WTC11 (cell line): ENCODE measurements at places on chromosomes 11 and 22. TPM values are rescaled to one million over a fixed set of nuclear protein-coding genes. Genes with fewer than 3 reads are reported as not detected.

The KCNJ1 gene
- 0.07 to 0.24 TPM (median 0.16 TPM) in 3 replicates for total RNA-seq

The TEX12 gene
- total RNA-seq, result not detected in 3 replicates

DNA sequence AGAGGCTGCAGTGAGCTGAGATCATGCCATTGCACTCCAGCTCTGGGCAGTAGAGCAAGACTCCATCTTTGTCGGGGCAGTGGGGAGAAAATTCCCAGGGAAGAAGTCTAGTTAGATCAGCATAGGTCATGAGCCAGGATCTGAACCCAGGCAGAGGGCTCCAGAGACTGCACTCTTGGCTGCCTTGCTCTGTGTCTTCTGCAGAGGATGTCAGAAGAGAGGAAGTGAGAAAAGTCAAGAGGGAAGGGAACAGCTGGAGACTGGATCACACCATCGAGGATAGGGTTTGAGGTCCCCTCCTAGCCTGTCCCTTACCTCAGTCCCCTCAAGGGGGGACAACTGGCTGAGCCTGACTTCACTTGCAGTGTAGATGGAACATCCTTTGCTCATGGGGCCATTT, 5.8 kb downstream of the MYOD1 start:
- peaks cover 4% of the 10 kb centered on the region; the same call in 1 of the 2 replicates for H3K4me1 ChIP-seq
- DNase-seq, result no peak

- H3K4me3 ChIP-seq, result no peak overlapping the region
- no peaks in the 10 kb centered on the region for H3K4me1 ChIP-seq
- no peak overlapping the region for H3K27ac ChIP-seq
- DNase-seq, result no peak
These were observed 11.5 kb downstream of the RIC8A start for GRCh38 chr11:218815-219593.

DNA sequence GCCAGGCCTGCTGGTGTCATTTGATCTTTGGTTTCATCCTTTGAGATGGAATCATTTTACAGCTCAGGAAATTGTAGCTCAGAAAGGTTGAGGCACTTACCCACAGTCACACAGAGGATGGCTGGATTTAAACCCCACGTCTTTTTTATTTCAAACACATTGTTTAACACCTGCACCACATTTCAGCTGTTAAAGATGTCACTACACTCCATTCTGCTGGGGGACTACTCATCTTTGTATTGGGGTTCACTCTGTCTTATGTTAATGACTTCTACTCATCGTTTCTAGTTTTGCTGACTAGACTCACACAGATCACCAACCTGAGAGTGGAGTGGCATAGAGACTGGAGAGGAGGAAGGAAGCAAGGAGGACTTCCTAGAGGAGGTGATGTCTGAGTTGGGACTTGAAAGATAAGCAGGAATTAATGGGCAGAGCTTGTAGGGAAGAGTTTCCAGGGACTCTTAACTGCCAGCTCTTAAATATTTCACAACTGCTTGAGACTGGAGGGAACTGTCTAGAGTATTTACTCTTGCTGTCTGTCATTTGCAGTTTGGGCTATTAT, 80.0 kb downstream of the TP53I11 start:
- H3K27me3 ChIP-seq, result peaks cover 2% of the 10 kb centered on the region; the same call in 1 of the 2 replicates
- H3K36me3 ChIP-seq, result no peaks in the 10 kb centered on the region
- no peak overlapping the region for H3K4me3 ChIP-seq
- no peak overlapping the region for H3K27ac ChIP-seq

GRCh38 chr22:24503843-24504338, 8.8 kb downstream of the UPB1 start:
- no peaks in the 10 kb centered on the region; the same call in none of the 2 replicates for H3K27me3 ChIP-seq
- no peaks in the 10 kb centered on the region for H3K36me3 ChIP-seq
- H3K4me3 ChIP-seq, result no peak overlapping the region
- no peak overlapping the region for H3K27ac ChIP-seq
- peaks cover 26% of the 10 kb centered on the region for H3K4me1 ChIP-seq

The APOBEC3H gene
- 0.42 to 0.80 TPM (median 0.66 TPM) in 3 replicates for total RNA-seq

- H3K4me1 ChIP-seq, result no peaks in the 10 kb centered on the region
- H3K4me3 ChIP-seq, result no peak overlapping the region
- DNase-seq, result no peak
- H3K27me3 ChIP-seq, result no peaks in the 10 kb centered on the region; the same call in 1 of the 2 replicates
- H3K36me3 ChIP-seq, result no peaks in the 10 kb centered on the region
These were observed 227.3 kb upstream of the ARHGAP42 start for GRCh38 chr11:100459811-100460210.

The C11orf16 gene
- total RNA-seq, result 0.11 to 0.42 TPM in 2 of 3 replicates, not detected in the other

DNA sequence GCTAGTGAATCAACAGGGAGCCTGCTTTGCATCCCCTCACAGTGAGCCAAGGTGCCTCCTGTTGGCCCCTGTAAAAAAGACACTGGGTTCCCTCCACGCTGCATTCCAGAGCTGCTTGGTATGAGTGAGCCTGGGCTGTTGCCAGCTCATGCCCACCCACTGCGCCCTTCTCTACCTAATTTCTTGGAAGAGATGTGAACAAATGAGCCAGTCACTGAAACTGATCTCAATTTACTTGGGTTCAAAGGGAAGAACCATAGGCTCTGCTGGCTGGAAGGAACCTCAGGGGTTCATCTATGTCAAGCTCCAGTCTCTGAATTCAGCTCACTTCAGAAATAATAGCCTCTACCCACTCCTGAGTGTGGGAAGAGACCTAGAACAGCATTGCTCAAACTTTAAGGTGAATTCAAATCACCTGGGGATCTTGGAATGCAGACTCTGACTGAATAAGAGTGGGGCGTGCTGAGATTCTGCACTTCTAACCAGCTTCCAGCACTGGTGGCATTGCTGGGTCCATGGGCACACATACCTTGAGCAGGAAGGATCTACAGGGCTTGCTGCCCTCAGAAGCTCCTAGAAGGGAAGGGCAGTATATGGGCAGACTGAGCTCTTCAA, 5.4 kb upstream of the TMPRSS4 start:
- DNase-seq, result no peak
- no peaks in the 10 kb centered on the region for H3K27me3 ChIP-seq
- no peaks in the 10 kb centered on the region for H3K36me3 ChIP-seq
- peaks cover 10% of the 10 kb centered on the region for H3K4me1 ChIP-seq
- H3K27ac ChIP-seq, result no peak overlapping the region

DNA sequence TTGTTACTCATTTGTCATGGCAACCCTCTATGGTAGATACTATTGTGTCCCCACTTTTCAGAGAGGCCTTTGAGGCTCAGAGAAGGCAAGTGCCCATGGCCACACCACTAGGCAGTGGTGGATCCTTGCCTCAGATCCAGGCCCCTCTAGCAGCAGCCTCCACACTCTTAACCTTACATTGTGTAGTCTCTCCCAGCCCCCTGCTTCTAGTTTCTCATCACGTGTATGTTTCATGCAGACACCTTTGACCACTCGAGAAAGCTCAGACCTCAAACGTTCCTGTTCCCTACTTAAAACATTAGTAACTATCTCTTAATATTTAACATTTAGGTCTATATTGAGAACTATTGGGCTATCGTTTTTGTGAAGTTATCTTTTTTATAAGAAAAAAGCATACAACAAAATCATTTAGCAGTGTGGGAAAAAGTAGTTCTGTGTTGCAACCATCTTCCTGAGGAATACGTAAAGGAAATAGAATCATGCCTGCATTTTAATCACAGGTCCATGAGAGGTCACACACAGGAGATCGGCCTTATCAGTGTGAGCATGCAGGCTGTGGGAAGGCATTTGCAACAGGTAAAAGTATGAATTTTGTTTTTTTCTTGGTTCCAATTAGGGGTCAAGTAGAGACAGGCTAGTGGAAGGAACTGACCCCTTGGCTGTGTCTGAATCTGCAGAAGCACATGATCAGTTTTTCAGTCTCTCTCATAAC, 35.1 kb downstream of the ZNF143 start:
- DNase-seq, result no peak
- H3K4me1 ChIP-seq, result no peaks in the 10 kb centered on the region
- H3K27me3 ChIP-seq, result no peaks in the 10 kb centered on the region

- H3K27me3 ChIP-seq, result peaks cover 9% of the 10 kb centered on the region
- peaks cover 60% of the 10 kb centered on the region for H3K4me1 ChIP-seq
- DNase-seq, result no peak
- no peak overlapping the region for H3K4me3 ChIP-seq
- H3K27ac ChIP-seq, result peak overlapping the region; percentile 69
- peaks cover 7% of the 10 kb centered on the region for H3K36me3 ChIP-seq
These were observed 17.5 kb downstream of the MN1 start for GRCh38 chr22:27784120-27784475.

- 0 out of 2 replicates have a peak, but pooled peaks cover 3% of the 10 kb centered on the region for H3K36me3 ChIP-seq
- H3K4me1 ChIP-seq, result peaks cover 13% of the 10 kb centered on the region
- DNase-seq, result no peak
- H3K4me3 ChIP-seq, result no peak overlapping the region
- H3K27ac ChIP-seq, result no peak overlapping the region
These were observed 68.4 kb downstream of the CACNA1I start for GRCh38 chr22:39638958-39639357.

DNA sequence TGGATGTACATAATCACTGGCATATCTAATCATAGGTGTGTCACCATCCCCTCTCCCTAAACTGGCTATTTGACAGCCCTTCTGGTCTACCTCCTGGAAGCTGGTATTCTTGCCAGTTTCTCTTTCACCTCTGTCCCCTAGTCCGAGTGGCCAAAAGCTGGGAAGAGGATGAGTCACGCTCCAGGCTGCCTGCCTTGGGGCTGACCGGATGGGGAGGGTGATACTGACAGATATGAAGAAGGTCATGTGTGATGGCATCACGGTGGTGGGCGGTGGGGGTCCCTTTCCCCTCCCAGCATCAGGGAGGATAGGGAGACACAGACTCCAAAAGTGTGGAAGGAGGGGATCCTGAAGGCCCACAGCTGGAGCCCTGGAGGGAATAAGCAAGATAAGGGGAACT, 4.8 kb downstream of the OAF start:
- peaks cover 85% of the 10 kb centered on the region for H3K27me3 ChIP-seq
- peaks cover 26% of the 10 kb centered on the region for H3K4me1 ChIP-seq
- H3K36me3 ChIP-seq, result no peaks in the 10 kb centered on the region
- H3K27ac ChIP-seq, result no peak overlapping the region
- DNase-seq, result no peak

- DNase-seq, result no peak
- no peaks in the 10 kb centered on the region for H3K27me3 ChIP-seq
- H3K4me1 ChIP-seq, result peaks cover 17% of the 10 kb centered on the region
- H3K36me3 ChIP-seq, result no peaks in the 10 kb centered on the region
- H3K4me3 ChIP-seq, result no peak overlapping the region
These were observed 42.7 kb downstream of the SIK2 start for GRCh38 chr11:111644922-111645321.

DNA sequence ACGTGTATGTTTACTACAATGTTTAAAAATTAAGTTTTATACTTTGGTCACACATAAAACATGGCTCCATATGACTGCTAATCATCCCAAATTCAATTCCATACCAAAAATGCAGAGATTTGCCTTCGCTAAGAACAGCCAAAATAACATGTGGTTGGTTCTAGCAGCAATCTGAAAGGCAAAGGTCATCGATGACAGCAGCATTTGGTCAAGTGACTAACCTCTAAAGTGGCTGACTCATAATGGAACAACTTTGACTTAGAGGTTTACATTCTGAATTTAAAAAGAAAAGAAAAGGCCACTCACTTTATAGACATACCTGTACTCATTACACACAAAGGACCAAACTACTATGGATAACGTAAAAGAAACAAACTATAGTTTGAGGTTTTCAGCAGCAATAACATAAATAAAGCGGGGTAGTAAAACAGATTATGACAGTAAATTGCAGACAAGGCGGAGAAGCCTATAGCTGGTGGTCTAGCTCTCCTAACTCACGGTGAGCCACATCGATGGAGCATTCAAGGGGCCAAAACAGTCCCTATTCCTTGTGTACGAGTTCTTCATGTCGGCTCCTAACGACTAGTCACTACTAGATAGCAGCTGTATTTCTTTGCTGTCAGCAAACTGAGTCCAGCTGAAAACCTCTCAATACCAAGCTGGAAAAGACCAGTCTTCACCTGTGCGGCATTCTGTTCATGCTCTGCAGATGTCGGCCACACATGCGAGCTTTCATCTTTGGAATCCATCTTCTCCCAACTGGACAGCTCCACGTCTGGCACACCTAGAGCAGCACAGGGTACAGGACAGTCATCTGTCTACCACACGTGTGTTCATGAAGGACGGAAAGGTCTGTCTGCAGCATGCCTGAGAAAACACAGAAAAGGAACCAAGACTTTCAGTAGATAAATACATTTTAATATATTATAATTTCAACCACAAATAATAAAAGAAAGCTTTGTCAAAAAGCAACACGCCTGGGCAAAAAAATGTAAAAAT, 42.1 kb downstream of the PRDM10 start:
- H3K36me3 ChIP-seq, result peaks cover 23% of the 10 kb centered on the region
- no peak for DNase-seq
- H3K4me3 ChIP-seq, result no peak overlapping the region
- H3K4me1 ChIP-seq, result no peaks in the 10 kb centered on the region
- no peak overlapping the region for H3K27ac ChIP-seq
- no peaks in the 10 kb centered on the region for H3K27me3 ChIP-seq

The P2RX6 gene
- 0.13 to 0.69 TPM (median 0.30 TPM) in 3 replicates for total RNA-seq

The ZNF70 gene
- 3.3 to 3.6 TPM (median 3.3 TPM) in 3 replicates for total RNA-seq

GRCh38 chr11:64803846-64804345, 882 bp upstream of the MAP4K2 start:
- H3K4me1 ChIP-seq, result peaks cover 11% of the 10 kb centered on the region
- peak; percentile 47 for DNase-seq

DNA sequence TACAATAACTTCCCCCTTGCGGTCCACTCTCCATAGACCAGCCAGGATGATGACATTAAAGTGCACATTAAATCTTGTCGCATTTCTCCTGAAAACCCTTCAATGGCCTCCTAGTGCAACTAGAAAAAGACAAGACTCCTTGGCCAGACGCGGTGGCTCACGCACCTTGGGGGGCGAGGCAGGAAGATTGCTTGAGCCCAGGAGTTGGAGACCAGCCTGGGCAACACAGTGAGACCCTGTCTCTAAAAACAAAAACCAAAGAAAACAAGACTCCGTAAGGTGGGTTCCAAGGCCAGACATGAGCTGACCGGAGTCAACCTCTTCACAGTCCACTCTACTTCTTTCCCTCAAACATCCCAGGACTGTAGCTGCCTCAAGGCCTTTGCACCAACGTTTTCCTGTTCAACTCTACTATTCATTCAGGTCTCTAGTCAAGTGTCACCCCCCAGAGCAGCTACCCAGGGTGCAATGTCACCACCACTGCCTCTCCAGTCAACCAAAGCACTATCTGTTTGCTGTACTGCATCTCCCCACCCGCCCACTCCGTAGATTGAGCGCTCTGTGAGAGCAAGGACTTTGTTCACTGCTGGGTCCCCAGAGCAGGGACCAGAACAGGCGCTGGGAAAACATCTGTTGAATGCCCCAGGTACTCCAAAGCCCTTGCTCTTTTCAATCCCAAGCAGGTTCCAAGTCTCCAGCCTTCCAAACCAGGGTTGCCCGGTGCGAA, 739 bp downstream of the ZMAT5 start:
- H3K27me3 ChIP-seq, result no peaks in the 10 kb centered on the region
- peak overlapping the region; percentile 100 for H3K4me3 ChIP-seq
- peaks cover 27% of the 10 kb centered on the region for H3K36me3 ChIP-seq
- peak; percentile 23 for DNase-seq

The NAGA gene
- 19.4 to 22.8 TPM (median 22.3 TPM) in 3 replicates for total RNA-seq
